Activated T-helper 17 cell treated with anti-CD3 and anti-CD28 coated beads, Interleukin-2, amount 50 U/mL, for 72 hours (primary cell): ENCODE measurements at places on chromosomes 2 and 18.

DNA sequence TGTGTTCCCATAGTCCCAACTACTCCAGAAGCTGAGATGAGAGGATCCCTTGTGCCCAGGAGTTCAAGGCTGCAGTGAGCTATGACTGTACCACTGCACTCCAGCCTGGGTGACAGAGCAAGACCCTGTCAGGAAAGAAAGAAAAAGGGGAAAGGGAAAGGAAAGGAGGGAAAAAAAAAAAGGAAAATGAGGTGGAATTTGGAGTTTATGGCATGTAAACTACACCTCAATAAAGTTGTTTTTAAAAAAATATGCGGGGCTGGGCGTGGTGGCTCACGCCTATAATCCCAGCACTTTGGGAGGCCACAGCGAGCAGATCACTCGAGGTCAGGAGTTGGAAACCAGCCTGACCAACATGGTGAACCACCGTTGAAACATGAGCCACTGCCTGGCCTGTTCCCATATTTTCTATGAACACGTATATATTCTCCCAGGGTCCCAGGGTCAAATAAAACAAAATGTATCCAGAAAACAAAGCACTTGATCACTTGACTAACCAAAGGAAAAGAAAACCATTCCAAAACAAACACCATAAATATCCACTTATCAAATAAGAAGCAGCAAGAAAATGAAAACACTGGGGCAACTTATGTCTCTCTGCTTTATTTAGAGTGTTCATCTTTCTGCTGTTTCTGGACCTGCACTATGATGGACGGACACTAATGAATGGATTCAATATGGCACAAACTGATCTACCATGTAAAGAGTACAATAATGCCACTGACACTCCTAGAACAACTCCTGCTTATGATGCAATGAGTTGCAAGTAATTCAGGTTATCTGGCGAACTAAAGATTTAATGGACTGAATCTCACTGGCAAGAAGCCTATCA lies 56.8 kb downstream of the ASXL2 start:
- no peak for ATAC-seq

DNA sequence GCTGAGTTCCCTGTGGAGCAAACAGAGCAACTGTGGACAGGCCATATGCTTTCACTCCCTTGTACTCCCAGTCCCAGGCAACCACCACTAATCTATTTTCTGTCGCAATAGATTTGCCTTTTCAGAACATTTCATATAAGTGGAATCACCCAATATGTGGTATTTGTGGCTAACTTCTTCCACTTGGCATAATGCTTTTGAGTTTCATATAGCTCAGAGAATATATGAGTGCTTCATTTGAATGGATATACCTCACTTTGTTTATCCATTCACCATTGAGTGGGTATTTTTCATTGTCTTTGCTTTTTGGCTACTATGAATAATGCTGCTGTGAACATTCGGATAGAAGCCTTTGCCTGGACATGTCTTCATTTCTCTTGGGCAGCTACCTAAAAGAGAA lies 151.9 kb downstream of the CERS6 start:
- ATAC-seq, result peak; percentile 18

- no peak for ATAC-seq
Measured at GRCh38 chr2:26462511-26463243, 15.2 kb downstream of the OTOF start.

GRCh38 chr18:35060122-35060815 lies 19.1 kb downstream of the MAPRE2 start:
- ATAC-seq, result no peak

DNA sequence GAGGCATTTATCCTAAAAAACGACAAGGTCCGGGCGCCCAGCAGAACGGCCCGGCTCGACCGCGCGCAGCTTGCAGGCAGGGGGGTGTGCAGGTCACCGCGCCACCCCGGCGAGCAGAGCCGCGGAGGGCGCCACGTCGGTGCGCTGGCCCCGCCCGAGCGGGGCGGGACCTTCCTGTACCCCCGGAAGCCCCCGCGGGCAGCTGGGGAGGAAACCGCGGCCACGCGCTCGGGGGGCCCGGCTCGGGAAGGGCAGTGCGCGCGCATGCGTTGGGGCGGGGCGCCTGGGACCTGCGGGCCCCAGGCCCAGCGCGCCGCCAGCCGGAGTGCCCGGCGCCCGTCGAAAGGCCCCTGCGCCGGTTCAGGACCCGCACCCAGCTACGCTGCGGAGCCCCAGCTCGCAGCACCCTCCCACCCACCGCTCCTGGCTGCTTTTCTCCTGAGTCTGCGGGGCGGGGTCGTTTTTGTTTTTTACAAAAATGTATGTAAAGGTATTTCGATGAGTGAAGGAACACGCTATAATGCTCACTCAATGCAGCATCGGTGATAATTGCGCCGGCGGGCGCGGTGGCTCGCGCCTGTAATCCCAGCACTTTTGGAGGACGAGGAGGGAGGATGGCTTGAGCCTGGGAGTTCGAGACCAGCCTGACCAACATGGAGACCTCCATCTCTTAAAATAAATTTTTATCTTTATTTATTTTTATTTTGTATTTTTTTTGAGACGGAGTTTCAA lies 47.7 kb upstream of the POMC start:
- ATAC-seq, result peak; percentile 92

DNA sequence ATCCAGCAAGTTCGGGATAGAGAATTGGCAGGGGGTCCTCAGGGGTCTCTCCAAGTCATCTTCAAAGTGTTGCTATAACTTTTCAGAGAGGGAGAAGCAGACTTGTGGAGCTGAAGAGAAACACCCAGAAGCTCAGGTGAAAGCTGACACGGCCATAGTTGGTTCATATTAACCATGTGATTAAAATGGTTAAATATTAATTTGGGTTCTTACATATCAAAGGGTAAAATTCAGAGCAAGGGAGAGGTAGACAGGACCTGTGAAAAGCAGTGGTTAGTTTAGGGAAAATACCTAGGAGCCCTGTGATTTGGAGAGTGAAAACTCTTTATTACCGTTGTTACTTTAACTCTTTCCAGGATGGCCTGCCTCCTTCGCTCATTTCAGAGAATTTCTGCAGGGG lies at the start of gene UGT1A6:
UGT1A6 (plus strand) TSS at position 243 of the 400 bp plus-strand sequence; CDS start at position 358, 115 bp downstream.
- no peak for ATAC-seq

GRCh38 chr18:34909637-34910364 lies 131.4 kb upstream of the MAPRE2 start:
- ATAC-seq, result peak; percentile 73

DNA sequence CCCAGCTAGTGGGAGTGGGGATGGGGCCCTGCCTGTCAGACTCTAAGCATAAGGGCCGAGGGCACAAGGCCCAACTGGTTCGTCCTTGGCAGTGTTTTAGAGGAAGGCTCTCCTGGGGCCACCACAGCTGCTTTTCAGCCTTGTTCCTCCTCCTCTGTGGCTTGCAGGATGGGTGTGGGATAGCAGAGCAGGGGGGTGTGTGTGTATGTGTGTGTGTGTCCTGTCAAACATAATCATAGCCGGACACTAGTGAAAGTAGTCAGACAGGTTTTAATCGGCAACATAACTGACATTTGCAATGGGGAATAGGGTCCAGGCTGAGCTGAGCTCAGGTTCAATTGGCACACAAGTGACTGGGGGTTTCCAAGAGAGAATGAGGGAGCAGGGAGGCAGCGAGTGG lies 114.2 kb downstream of the SEPTIN10 start:
- ATAC-seq, result no peak

- no peak for ATAC-seq
Measured at GRCh38 chr18:79200546-79201268, 131.5 kb downstream of the ATP9B start.
